ENCODE measurements at places on chromosomes 5 and 9.

DNA sequence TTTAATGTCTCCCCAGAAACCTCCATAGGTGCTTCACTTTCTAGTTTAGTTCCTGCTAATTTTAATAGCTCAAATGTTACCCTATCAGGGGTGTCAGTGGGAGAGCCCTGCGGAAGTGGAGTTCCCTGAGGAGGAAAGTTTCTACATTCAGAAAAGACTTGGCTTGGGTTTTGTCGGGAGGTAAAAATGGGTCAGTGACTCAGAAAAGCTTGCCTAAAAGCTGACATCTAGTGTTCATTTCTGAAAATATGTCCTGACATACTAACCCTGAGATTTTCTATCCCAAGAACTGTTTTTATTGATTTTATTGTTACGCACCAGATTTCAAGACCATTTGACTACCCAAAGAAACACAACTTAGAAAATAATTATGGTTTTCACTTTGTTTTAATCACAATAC lies 40.9 kb upstream of the GLDC start:
- DNase-seq = no peak

DNA sequence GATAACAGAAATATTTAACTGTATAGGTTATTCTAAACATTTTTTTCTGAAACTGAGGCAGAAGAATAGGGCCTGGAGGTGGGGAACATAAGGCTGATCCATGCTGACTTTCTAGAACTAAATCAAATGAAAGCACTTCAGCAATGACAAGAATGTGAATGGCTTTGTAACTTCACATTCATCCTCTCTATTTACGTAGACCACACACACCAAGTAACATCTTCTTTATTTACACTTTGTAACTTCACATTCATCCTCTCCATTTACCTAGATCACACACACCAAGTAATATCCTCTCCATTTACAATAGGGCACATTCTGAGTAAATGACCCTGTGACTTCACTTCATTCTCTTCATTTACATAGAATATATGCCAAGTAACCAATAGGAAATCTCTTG lies 251.8 kb upstream of the CDH9 start:
- no peak for DNase-seq

GRCh38 chr5:82351754-82352145 lies 73.6 kb upstream of the RPS23 start:
- DNase-seq = no peak

DNA sequence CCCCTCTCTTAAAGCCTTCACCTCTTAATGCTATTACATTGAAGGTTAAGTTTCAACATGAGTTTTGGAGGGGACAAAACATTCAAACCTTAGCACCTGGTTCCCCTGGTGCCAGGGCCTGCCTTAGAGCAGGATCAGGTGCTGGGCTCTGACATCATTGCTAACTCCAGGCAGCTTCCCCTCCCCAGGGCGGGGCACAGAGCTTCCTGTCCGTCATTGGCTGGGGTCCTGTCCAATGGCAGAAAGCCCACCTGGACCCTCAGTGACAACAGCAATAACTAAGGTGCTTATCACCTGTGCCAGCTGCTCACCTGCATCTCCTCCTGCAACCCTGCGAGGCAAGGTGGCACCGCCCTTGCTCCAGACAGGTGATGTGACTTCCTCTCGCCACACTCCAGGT lies 177.4 kb downstream of the NSG2 start:
- no peak for DNase-seq
